ENCODE measurements at places on chromosomes 3 and 15.

DNA sequence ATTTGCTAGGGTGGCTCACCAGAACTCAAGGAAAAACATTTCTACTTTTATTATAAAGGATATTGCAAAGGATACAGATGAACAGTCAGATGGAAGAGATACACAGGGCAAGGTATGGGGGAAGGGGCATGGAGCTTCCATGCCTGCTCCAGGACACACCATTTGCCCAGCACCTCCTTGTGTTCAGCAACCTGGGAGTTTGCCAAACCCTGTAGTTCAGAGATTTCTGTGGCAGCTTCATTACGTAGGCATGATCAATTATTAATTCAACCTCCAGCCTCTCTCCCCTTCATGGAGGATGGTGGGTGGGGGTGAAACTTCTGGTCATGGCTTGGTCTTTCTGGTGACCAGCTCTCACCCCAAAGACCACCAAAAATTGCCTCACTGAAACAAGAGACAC lies 353.9 kb upstream of the THBS1 start:
- DNase-seq: no peak

- DNase-seq: peak; percentile 15
Measured at GRCh38 chr15:94229591-94230369, 1.6 kb upstream of the MCTP2 start.

DNA sequence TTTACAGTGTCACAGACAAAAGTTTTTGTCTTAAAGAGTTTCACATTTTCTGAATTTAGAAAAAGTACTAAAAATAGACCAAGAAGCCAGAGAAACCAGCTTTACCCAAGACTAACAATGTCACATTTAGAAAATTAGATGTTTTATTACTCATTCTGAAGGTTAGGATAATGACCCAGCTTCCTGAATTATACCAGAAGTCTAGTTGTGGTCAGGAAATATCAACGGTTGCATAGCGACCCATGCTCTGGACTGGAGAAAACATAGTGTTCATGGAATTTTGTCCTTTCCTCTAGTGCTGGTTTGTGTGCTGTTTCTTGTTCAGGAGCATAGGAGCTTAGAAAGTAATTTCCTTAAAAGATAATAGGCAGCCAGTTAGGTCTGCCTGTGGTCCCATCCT lies 59.0 kb downstream of the DPPA2 start:
- DNase-seq: no peak

DNA sequence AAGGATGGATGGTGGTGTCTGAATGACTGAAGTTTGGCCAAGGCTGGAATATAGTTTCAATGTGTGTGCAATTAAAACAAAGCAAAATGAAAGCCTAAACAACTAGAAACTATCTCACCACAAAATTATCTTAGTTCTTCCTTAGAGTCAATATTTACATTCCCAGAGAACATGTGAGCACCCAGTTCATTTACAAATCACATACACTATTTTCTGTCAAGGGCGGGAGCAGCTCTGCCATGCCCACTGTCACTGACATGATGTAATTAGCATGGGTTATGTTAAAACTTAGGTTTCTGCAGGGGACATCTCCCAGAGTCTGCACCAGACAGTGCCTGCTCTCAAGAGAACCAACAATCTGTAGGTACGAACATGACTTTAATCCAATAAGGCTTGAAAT lies 65.0 kb downstream of the PDZRN3 start:
- DNase-seq: no peak

- DNase-seq: no peak
Measured at GRCh38 chr15:69472562-69472961, 19.9 kb downstream of the RPLP1 start.

DNA sequence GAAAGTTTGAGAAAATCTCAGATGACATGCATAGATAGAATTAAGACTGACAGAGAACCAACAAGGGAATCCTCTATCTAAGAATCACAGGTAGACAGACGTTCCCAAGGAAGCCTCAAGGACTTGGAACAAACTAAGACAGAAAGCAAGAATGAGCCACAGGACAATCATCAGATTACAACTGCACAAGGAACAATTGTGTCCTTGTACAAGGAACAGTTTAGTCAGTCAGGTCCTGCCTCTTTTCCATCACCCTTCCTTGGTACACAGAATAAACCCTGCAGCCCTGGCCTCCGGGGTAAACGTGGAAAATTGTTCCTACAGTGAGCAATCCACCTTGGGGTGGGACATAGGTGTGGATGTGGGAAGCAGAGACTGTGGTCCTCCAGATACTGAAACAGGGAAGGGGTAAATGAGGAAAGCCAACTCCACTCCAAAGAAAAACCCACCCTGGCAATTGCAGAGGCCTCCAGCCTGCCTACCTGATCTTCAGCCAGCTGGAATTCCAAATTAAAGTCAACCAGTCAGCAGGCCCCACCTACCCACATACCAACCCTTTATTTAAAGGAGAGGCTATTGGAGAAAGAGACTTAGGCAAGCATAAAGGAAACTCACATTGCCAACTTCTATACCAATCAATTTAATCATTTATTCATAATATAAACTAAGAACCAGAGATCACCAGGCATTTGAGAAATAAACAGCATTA lies 73.4 kb downstream of the ULK4 start:
- DNase-seq: no peak

DNA sequence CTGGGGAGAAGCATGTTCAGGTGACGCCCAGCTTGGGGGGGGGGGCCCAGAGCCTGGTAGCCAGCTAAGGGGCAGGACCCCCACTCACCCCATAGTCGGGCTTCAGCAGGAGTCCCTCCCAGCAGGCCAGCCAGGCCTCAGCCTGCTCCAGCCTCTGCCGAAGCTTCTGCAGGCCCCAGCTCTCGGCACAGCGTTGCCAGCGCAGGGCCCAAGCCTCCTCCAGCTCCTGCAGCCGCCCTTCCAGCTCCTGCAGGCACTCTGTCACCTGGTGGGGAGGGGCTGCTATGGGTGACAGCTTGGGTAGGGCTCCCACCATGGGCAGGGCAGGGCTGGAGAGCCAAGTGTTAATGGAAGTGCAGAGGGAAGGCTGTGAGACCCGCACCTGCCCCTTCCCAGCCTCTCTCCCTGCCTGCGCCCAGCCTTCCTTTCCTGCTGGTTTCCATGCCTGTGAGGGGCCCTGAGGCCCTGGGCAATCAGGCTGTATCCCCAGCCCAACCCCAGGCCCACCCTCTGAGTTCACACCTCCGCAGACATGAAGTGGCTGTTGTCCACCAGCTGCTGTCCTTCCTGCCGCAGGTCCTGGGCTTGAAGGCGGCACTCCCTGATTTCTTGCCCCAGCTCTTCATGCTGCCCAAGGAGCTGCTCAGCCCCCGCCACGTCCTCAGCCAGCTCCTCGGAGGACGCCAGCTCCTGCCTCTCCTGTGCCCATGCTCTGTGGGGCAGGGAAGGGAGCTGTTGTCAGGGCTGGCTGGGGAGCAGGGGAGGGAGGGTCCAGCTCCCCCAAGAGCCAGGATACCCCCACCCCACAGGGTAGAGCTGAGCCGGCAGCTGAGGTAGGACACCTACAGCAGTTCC lies 14.3 kb downstream of the PLA2G4B start:
- DNase-seq: no peak

DNA sequence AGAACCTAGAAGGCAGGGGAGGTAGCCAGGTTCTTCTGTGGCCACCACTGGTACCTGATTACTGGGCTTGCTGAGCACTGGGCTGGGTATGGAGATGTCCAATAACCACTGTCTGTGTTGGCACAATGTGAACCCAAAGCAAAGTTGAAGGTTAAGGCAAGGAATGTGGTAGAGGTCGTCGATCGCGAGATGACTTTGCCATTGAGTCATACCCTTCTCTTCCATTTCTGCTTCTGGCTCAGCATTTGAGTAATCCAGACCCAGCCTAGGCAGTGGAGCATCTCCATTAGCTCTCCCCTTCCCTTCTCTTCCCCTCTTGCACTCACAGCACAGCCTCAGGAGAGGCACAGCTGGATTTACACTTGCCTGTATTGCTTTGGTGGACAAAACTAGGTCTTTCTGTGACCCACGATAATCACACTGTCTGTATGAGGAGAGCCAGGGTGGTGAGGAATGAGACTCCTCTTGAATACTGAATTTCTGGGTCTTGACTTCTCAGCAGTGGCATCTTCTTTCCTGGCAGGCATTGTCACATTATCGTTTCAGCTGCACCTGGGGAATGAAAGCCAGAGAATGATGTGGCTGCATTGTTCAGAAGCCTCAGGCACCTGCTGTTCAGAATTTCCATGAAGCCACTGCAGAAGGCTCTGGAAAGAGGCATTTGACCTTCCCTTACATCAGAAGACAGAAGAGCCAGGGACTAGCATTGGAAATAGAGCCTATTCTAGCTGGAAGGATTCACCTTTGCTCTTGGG lies 272.6 kb downstream of the PDCD6IP start:
- no peak for DNase-seq

- DNase-seq: no peak
Measured at GRCh38 chr3:14853271-14853951, 34.6 kb downstream of the FGD5 start.

GRCh38 chr3:130755666-130756065 lies 9.0 kb upstream of the PIK3R4 start:
- no peak for DNase-seq

All from hematopoietic multipotent progenitor cell treated with erythropoietin and hydrocortisone succinate and interleukin-3 and kit ligand, for 17 days (in vitro differentiated cells).